Activated CD8-positive, alpha-beta memory T cell treated with anti-CD3 and anti-CD28 coated beads, Interleukin-2, amount 50 U/mL, for 4 hours (primary cell): ENCODE measurements at places on chromosomes 4 and X.

GRCh38 chr4:161189286-161190134 lies 974.3 kb downstream of the FSTL5 start:
- DNase-seq = no peak

DNA sequence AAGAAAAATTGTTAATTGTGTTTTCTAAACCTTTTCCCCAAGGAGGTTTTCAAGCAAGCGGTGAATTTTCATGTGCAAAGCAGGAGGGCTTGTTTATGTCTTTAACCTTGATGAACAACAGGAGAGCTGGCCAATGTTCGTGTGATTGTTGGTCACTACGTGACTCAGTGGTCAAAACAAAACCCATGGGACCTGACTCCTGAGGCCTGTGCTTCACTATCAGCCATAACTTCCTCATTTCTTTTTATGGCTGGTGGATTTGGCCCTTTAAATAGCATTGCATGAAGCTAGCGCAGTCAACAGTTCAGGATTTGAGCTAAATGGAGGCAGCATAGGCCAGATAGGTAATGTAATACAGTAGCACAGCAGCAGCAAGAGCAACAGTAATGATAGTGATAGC lies 80.5 kb downstream of the MID1IP1 start:
- no peak for DNase-seq

DNA sequence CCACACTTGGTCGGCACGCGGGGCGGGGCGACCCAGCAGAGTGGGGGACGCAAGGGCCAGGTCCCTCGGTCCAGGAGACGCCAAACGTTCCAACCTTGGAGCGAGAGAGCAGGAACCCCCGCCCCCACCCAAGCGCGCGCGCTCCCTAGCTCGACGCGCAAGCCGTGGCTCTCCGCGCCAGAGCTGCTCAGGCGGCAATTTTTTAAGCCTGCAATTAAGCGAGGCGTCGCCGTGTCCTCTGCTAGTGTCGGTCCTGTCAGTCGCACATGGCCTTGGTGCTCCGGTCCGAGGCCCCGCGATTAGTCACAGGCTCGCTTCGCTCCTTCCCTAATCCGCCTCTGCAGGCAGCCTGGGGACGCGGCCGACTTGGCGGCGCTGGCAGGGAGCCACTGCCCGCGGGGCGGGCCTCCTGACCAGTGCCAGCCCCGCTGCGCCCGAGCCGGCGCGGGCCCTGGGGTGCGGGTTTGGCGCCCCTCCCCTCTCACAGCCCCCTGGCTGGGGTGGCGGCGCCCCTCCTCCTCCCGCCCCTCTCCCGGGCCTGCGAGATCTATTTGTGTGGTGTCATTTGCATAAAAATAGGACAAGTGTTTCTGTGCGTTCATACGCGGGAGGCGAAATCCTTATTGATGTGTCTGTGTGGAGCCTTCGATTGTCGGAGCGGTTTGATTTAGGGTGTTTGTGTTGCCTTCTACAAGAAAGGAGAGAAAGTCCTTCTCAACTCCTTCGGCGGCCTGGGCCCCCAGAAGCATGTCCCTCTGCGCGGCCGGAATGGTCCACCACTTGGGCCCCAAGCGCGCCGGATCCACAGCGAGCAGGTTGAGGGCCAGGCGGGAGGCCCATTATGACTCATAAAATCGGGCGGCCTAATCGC lies 9.8 kb upstream of the BCOR start:
- no peak for DNase-seq

GRCh38 chr4:53502094-53502493 lies 89.2 kb downstream of the LNX1 start:
- no peak for DNase-seq

DNA sequence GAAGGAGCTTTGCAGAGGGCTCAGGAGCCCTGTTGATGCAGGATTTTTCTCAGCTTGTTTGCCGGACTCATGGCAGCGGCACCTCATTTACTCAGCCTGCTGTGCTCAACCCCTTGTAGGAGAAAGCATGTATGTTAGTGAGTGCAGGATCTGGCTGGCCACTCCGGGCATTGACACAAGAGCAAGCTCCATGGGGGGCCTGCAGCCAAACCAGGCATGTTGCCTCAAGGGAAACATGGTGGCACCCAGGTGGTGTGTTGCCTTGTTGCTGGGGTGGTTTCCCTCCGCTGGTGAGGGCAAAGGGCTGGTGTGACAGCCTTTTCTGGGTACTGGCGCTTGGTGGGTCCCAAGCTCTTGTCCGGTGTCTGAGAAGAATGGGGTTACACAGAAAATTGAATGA lies 189.3 kb upstream of the ANXA3 start:
- DNase-seq = no peak

DNA sequence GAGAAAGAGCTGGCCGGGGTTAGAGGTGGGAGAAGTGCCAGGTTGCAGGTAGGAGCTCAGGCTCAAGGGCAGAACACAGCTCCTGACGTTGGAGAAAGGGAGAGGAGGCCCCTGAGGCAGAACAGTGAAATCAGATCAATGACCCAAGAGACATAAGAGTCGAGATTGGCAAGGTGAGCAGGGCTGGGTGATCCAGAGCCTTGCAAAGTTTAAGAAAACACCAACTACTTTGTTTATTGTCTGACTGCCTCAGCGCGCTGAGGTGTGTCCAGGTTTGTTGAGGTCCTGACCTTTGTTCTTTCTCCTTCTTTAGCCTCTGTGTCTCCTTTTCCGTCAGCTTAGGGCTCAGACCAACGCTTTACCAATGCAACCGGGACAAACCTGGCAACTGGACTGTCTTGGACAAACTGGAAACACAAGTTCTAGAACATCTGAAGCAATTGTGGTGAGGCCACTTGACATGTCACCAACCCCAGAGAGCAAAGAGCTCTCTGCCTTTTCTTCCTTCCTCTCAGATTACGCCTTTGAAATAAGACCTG lies 28.3 kb downstream of the CHRNA9 start:
- no peak for DNase-seq

GRCh38 chrX:72659723-72660122 lies 54.4 kb downstream of the PHKA1 start:
- DNase-seq = no peak

GRCh38 chr4:186657764-186658163 lies 65.9 kb downstream of the FAT1 start:
- DNase-seq = no peak
